Omental fat pad (tissue), 4 donors: ENCODE measurements at places on chromosomes 4 and X. TPM values are rescaled to one million over a fixed set of nuclear protein-coding genes. Genes with fewer than 3 reads are reported as not detected.

Gene TMPRSS11B
- total RNA-seq: not detected

Gene DGKK
- total RNA-seq: 0.09 TPM

Gene FGFBP2
- 4.7 TPM for total RNA-seq

Gene CABS1
- not detected for total RNA-seq

Gene HTN1
- not detected for total RNA-seq

Gene HERC6
- total RNA-seq: 7.1 TPM

GRCh38 chrX:16603822-16604221 is 46.1 kb upstream of the S100G start:
- DNase-seq: no peak

GRCh38 chrX:140250391-140250790 is 254.5 kb downstream of the SOX3 start:
- no peak for DNase-seq

GRCh38 chr4:156959298-156959702 is 12.3 kb downstream of the PDGFC start:
- no peak for DNase-seq

- DNase-seq: no peak
These were observed 923.3 kb downstream of the FAT4 start for GRCh38 chr4:126238013-126238412.

GRCh38 chr4:98733601-98734000 is 75.2 kb upstream of the TSPAN5 start:
- no peak for DNase-seq

DNA sequence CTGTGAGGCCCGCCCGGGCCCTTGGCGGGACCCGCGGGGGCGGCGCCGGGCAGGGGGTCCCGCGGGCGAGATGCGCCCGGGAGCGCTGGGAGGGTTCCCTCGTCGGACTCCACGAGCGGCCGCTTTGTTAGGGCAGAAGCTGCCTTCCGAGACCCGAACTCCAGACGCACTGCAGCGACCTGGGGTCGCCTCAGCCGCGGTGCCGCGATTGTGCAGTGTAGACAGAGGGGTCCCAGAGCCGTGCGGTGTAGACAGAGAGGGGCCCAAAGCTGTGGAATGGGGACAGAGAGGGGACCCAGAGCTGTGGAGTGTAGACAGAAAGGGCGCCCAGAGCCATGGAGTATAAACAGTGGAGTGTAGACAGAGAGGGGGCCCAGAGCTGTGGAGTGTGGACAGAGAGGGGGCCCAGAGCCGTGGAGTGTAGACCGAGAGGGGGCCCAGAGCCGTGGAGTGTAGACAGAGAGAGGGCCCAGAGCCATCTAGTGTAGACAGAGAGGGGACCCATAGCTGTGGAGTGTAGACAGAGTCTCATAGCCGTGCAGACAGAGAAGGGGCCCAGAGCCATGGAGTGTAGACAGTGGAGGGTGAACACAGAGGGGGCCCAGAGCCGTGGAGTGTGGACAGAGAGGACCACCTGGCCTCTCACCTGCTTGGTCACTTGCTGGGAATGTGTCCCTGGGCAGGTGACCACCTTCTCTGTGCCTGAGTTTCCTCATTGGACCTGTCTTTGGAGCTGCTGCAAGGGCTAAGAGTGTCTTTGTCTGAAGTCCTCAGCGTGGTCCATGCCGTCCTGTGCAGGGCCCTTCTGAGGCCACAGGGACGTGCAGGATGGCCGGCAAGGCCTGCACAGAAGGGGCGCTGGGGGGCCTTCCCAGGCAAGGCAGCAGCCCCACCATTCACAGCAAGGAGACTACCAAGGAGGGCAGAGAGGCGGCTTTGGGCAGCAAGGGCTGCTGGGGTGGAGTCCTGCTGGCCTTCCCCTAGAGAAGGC is 875 bp downstream of the RGS12 start:
- peak; percentile 16 for DNase-seq
